ENCODE measurements at places on chromosomes 5 and 9.

DNA sequence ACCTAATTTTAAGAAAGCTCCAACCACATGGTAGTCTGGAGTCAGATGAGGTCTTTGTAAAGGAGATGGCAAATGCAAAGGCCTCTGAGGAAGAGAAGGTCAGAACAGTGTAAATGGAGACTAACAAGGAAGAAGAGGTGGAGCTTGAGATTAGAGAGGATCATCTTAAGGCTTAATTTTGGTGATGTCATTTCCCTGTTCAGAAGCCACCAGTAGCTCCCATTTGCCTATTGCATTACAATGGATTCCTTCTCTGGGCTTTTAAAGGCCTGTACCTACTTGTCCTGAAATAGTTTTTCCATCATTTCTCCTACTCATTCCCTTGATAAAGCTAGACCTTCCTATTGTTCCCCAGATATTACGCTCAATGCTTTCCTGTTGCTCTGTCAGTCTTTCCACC is 16.1 kb downstream of the PCSK5 start:
- DNase-seq = no peak

GRCh38 chr9:20945856-20946255 is 85.6 kb downstream of the HACD4 start:
- no peak for DNase-seq

DNA sequence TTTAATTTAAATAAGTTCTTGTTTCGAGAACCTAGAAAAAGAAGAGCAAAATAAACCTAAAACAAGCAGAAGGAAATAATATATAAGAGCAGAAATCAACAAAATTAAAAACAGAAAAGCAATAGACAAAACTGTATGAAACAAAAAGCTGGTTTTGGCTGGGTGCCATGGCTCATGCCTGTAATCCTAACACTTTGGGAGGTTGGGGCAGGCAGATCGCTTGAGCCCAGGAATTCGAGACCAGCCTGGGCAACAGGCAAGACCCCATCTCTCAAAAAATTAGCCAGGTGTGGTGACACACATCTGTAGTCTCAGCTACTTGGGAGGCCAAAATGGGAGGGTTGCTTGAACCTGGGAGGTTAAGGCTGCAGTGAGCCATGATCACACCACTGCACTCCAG is 59.2 kb upstream of the OTP start:
- DNase-seq = no peak

DNA sequence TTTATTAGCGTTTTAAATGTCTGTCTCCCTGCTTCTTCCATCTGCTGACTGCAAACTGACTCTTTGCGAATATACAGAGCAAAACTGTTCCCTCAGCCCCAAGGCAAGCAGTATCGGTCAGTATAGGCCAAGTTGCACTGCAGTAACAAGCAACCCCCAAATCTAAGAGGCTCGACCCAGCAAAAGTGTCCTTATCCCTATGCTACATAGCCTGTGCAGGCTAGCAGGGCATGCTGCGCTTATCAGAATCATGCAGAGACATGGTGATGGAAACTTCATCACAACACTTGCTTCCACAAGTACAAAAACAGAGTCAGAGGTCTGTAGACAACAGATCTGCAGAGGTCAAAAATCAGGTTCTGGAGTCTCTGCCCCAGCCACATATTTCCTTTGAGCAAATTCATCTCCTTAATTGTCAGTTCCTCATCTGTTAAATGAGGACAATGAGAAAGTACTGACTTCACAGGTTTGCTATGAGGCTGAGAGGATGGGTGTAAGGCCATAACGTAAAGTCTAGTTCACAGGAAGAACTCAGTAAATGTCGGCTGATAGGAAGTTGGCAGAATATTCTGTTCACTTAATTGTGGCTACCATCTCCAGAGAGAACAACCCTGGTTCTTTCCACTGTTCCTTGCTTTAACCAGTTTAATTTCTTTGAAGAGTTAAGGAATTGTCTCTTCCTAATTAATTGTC is 9.6 kb upstream of the IL17B start:
- no peak for DNase-seq

DNA sequence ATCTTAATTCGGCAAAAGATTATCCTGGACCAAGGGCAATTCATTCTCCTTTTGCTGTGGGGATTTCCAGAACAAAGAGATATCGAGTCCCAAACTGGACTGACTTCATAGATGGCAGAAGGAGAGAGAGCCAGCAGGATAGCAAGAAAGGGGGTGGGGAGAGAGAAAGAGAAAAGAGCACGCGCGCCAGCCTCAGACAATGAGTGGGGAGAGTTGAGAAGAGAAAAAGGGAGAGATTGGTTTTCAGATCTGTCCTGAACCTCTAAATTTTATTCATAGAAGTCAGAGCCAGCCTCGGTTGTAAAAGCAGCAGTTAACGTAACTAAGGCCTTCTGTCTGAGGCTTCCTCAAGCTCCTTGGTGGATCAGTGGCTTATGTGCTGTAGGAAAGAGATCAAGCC is 55.3 kb upstream of the ALDH1B1 start:
- DNase-seq = no peak

DNA sequence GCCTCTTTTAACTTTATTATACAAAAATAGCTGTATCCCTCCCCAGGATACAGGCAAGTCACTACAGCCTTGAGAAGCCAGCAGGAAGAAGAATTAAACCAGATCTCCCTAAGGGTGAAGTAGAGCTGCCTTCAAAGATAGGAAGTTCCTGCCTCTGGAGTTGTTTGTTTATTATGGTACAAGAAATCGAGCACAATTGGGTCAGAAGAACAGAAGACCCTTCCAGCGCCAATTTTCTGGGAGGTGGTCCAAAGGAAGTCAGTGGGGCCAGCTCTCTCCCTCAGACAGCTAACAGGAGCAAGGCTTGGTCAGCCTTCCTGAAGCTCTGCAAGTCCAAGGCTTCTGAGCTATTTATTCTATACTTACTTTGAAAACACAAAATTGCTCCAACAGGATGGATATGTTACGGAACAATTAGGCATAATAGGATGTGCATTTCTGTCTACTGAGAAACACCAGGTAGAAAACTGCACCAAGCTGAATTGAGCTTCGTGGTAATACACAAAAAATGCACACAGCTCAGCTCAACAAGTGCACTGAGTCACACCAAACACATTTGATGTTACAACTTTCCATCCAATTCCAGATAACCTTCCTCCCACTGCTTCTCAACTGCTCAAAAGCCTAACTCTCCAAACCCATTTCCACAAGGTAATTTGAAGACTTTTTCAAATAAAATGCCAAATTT is 16.0 kb downstream of the SERINC5 start:
- DNase-seq = no peak

- DNase-seq = no peak
Measured at GRCh38 chr5:13865312-13865711, 79.2 kb downstream of the DNAH5 start.

DNA sequence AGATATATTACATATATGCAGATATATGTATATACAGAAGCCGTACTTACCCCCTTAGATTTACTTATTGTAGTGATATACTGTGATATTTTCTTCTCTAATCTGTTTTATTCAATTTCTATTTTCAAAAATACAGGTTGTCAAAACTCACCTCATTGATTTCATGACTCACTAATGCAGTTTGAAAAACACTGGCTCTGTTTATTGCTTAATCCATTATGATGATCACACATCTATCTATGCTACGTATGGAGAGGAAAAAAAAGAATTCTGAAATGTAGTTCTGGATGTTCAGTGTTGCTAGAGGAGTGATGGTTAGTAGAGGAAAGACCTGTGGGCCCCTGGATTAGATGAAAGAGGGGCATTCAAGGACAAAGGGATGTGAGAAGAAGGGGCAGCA is 121.0 kb upstream of the RPS23 start:
- DNase-seq = no peak

DNA sequence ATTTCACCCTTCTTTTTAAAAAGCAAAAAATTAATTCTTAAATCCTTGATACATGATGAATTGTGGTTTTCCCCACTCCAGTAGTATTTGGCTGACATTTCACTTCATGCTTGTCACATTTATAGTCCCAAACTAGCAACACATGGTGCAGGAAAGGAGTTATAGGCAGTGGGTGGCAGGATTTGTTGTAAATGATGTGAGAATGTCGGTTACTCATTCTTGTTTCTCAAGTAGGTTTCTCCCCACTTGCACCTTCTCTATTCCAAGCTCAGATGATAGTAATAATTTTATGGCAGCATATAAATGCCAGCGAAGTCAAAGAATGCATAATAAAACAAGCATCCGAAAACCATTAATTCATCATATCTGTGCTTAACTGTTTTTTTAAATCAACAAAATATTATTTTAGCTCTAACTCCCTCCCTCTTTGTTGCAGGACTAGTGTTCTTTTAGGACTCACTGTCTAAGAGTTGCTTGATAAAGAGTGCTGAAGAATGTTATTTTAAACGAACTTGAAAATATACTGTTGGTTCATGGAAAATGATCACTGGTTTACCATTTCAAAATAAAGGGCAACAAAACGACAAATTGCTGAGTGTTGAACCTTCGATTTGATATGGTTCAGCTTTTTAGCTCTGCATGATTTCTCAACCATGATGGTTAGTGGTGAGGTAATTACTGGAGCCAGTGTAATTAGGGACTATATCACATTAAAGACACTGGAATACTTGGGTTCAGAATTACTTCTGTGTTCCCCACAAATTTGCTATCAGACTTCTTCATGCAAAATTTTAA is 88.1 kb upstream of the ADAMTSL1 start:
- DNase-seq = no peak

- DNase-seq = no peak
Measured at GRCh38 chr5:1089621-1090040, 22.2 kb downstream of the SLC12A7 start.

GRCh38 chr5:154577416-154577815 is 99.4 kb upstream of the HAND1 start:
- DNase-seq = no peak

GRCh38 chr5:25286319-25286718 is 641.5 kb upstream of the CDH10 start:
- no peak for DNase-seq

- no peak for DNase-seq
Measured at GRCh38 chr9:20604562-20604961, 17.7 kb downstream of the MLLT3 start.

GRCh38 chr5:128528637-128529255 is 9.3 kb downstream of the FBN2 start:
- DNase-seq = no peak

DNA sequence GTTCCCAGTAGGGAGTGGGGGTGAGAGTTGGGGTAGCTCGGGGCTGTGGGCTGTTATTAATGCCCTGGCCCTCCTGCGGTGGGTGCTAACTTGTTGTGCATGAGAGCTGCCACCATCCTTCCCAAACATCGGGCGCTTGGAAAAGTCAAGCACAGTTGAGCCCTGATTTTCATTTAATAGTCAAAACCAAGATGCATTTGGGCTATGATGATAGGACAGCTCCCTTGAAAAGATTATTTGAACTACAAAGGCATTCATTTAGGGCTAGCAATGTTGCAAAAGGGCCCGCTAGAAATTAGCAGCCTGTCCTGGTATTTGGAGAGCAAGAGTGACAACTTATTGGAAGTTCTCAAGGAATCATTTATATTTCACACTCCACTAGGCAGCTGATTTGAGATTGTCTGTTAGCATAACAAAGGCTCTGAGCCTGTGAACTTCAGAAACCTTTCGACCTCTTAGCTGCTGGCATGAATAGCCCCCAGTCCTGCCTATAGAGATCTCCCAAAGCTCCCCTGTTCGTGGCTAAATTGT is 128.2 kb upstream of the TMEM161B start:
- no peak for DNase-seq

DNA sequence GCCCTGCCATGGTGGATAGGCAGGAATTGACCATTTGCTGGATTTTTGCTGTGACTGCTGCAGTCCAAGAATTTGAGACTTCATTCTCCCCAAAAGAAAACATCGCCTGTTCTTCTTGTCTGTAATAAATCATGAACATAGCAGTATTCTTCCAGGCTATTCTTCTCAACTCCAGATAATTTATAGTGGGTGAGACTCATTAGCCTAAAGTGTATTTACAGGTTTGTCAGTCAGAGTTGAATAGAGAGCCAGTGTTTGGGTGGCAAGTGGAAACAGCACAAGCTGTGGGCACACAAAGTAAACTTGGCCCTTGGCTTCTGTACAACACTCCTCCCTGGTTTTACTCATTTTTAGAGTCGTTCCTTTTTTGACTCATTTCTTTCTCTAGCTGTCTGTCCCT is 128.2 kb upstream of the VCAN start:
- no peak for DNase-seq

GRCh38 chr5:77144837-77145139 is 57.7 kb upstream of the ZBED3 start:
- no peak for DNase-seq

- no peak for DNase-seq
Measured at GRCh38 chr9:108857572-108857971, 1.8 kb upstream of the ACTL7B start.

GRCh38 chr5:160693831-160694465 is 158.1 kb downstream of the ATP10B start:
- DNase-seq = no peak

GRCh38 chr5:52987711-52988331 is 1.3 kb upstream of the ITGA2 start:
- DNase-seq = no peak
